ENCODE measurements at places on chromosomes 6 and 20. TPM values are rescaled to one million over a fixed set of nuclear protein-coding genes. Genes with fewer than 3 reads are reported as not detected.

Gene OPRM1
- total RNA-seq, result not detected

Gene INSM1
- not detected for total RNA-seq

Gene COL19A1
- total RNA-seq, result 2.0 TPM

DNA sequence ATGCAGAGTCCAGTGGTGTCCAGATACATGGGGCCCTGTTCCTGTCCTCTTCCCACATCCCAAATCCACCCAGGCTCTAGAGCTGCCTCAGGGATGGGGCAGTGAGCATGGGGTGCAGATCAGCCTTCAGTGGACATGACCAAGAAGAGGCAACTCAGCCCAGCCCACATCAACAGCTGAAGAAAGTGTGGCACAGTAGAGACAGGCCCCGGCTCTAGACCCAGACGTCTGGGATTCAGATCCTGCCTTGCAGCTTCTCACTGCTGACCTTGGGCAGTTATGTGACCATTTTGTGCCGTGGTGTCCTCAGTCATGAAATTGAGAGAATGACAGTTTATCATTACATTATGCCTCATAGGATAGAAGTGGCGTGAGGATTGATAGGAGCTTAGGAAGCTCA is 54.6 kb upstream of the CST7 start:
- DNase-seq, result no peak

DNA sequence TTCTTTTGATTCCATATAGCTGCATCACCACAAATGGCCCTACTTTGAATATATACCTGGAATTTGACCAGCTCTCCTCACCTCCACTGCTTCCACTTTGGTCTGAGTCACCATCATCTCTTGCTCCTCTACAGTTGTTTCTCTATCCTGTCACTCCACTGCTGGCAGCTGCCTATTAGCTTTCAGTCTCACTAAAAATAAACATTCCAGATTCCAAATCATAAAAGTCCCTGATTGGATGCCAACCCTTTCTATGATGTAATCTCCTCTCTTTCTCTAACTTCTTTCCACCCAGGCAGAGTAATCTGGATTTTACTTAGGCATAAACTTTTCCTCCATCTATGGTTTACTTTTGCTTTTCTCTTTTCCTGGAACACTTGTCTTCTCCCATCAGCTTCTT is 49.1 kb downstream of the RFPL4B start:
- no peak for DNase-seq

DNA sequence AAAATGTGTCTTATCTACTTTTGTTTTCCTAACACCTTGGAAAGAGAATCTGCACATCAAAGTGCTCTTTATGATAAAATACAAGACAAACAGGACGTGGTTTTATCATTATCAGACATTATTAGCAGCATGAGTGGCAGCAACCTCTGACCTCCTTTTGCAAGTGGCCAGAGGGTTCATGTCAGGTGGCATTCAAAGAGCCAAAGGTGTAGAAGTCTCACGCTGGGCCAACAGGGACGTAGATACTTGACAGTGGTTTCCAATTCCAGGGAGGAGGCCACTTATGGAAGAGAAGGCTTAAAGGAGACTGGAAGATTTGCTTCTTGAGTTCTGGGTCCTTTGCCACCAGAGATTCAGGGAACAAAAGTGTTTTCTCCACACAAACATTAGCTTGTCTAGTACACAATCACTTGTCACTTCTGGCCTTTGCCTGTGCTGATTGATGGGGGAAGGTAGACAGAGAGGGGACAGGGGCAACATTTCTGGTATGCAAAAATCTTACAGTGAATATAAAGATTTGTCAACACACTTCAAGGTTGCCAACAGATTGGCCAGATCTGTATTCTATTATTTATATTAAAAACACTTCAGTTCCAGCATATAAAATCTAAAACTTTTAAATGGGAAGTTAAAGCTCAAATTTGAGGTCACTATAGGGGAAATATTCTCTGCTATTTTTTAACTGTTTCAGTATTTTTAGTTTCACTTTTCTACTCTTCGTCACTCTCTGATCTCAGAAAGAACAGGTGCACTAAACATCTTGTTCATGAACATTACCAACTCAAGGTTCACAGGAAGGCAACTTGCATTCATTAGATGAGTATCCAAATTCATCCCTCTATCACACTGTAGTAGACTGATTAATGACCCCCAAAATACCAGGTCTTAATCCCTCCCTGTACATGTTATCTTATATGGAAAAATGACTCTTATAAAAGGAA is 52.1 kb upstream of the FBXO30 start:
- DNase-seq, result no peak

GRCh38 chr20:38315290-38315966 is 11.5 kb downstream of the BPI start:
- DNase-seq, result no peak

DNA sequence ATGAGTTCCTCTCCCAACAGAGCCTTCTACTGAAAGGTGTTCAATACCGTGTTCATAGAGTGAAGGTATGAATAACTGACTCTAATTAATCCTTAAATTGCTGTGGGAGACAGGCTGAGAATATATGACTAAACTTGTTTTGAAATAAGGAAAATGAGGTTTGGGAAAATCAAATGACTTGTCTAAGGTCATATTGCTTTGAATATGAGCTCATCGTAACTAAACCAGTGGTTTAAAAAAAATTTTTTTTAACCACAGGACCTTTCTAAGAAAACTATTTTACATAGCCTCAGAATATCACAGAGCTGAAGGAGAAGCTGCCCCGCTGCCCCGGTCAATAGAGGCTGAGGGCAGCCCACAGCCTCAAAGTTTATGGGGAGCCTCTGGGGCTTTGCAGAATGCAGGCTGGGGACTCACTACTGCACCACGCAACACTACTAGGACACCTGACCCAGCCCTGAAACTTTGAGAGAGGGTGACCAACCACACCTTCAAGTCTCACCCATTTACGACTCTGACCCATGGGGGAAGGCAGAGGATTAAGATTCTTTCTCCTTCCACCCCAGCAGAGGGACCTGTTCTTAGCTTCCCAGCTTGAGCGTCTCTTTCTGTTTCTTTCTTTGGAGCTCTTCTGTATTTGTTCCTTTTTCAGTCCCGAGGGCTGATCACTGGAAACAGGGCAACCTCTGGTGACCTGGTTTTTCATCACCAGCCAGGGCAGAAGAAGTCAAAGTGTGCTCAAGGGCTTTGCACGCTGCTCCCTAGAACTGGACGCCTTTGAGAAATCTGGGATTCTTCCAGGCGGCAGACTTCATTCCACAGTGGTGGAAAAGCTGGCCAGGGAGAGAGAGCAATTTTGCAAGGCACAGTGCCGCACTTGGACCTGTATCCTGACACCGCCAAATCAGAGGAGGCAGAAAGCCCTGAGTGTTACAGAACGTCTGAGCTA is 220.2 kb downstream of the ATXN1 start:
- DNase-seq, result no peak

DNA sequence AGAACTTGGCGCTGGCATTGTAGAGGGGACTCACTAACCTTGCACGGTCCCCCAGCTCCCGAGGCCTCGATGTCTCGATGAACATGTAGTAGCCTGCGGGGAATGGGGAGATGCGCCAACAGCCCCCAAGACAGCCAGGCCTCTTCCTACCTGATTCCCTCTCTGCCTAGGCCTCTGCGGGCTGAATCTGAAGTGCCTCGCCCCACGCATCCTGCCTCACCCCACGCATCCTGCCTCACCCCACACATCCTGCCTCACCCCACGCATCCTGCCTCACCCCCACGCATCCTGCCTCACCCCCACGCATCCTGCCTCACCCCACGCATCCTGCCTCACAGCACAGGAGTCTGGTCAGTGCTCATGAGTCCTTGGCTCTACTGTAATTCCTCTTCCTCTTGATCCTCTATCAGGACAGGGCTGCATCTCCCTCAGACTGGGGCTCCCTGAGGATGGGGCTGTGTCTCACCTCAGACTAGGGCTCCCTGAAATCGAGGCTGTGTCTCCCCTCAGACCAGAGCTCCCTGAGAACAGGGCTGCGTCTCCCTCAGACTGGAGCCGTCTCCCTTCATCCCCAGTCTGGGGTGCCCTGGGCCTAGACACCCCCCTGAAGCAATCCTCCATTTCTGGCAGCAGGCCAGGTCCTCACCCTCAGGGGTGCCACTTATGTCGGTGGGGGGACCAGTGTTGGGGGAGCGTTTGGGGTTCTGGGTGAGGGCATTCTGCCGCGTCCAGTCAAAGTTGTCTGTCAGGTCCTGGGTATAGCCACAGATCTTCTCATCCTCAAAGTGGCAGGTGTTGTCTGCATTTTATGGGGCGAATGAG is 53.6 kb downstream of the MDGA1 start:
- no peak for DNase-seq
